ENCODE measurements at places on chromosomes 5 and 9. TPM values are rescaled to one million over a fixed set of nuclear protein-coding genes. Genes with fewer than 3 reads are reported as not detected.
A peak's percentile ranks its signal among the peaks of the same experiment; 100 is the strongest.

The TCOF1 gene
- 42.6 TPM for total RNA-seq

The BAG1 gene
- total RNA-seq, result 116 TPM

The SH3GLB2 gene
- total RNA-seq, result 179 TPM

The DOCK2 gene
- 150 TPM for total RNA-seq

The ITGA1 gene
- total RNA-seq, result 76.8 TPM

The CXCL14 gene
- total RNA-seq, result not detected

DNA sequence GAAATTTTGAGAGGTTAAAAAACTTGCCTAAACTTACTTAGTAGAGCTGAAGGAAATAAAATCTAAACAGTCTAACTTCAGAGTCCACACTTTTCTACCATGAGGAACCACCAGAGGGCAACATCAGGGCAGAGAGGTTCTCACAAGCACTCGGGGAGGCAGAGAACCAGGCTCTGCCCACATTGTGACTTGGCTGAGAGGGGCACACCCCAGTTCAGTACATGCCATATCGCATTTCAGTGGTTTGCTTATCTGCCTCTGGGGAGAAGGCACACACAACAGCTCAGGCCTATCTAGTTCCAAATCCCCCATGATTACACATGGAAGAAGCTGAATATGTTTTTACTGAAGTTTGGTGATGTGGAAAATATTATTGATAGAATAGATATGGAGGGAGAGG lies 49.2 kb downstream of the EQTN start:
- peak; percentile 70 for DNase-seq

DNA sequence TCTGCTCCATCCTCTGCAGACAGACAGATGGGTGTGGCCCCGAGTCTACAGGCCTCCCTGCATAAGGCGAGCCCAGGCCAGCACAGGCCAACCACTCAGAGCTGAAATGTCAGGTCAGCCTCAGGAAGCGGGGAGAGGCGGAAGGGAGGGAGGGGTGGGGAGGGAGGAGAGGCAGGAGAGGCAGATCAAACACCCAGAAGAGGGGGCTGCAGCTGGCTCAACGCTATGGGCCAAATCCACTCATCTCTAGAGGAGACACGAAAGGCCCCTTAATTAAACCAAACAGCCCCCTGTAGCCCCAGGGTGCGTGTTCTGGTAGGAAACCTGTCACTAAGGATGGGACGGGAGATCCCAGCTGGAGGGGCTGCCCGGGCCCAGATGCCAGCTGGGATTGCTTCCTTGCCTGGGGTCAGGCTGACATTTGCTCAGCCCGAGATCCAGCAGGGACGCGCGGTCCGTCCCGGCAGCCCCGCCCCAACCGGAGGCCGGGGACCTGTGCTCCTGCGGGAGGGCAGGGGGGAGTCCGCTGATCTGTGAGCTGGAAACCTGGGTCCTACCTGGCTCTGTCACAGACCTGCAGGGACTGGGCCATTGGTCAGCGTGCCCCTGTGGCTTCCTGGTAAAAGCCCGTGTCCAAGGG lies 97.2 kb upstream of the SARDH start:
- DNase-seq, result no peak

DNA sequence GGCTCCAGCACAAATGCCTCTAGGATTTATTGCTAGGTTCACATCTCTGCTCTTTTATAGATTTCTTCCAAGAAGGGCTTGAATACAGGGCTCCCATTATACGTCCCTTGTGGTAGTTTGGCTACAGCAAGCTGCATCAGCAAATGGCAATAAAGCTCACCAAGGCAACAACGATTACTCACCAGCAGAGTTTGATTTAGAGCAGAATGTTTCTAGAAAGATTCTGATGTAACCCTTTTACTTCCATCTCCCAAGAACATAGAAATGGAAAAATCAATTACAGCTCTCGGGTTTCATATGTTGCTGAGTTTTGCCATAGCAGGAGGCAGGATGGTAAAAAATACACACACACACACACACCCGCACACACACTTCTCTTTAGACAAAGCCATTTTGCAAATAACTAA lies 124.2 kb upstream of the TNPO1 start:
- DNase-seq, result no peak

DNA sequence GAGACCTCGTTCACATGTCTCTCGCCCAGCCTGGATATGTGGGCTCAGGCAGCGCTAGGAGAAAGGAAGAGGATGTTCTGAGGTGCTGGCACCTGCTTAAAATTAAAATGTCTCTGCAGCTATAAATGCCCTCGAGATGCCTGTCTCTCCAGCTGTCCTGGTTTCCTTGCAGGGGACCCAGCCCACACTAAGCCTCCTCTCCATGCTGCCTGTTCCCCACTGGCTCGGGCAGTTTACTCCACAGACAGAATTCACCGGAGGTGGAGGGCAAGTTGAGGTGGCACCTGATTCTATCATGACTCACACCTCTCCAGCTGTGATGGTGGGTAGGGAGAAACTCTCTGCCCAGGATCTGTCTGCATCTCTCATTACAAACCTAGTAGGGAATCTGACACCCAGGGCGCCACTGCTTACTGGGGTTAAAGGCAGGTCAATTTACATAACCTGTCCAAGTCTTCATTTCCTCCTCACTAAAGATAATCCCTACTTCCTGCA lies 420.9 kb downstream of the SPOCK1 start:
- no peak for DNase-seq

- DNase-seq, result no peak
These were observed 2.1 kb downstream of the NSG2 start for GRCh38 chr5:174047472-174048099.

DNA sequence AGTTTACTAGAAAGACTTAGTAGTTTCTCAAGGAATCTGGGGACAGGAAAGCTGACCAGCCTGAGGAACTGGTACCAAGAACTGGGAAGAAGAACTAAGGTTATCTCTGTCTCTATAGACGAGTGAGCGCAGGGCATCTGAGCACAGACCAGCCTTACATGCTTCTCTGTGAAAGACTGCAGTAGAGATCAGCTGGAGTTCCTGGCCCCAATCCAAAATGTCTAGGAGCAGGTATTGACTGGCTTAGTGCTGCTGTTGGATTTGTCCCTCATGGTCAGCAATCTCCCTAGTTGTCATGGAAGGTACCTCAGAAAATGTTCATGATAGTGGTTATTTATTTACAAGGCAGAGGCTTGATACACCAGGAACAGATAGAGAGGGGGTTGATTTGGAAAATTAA lies 13.3 kb downstream of the NUP214 start:
- no peak for DNase-seq

DNA sequence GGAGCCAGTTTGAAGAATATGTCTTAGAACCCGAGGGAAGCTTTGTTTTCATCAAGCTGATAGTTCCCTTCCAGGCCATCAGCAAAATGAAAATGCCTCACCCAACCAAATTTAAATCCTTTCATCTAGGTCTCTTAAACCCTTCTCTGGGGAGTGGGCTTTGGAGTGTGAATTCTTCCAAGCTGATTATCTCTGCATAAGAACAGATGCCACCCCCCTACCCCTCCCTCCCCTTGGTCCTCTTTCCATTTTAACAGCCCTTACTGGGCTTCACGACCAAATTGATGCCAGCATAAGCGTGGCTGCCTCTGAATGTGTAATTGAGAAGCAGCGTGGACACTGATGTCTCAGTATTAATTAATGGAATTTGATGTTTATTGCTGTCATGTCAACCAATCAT lies 509.7 kb upstream of the CLINT1 start:
- no peak for DNase-seq

- no peak for DNase-seq
These were observed 5.4 kb downstream of the SRFBP1 start for GRCh38 chr5:121967187-121967586.

- DNase-seq, result no peak
These were observed 10.1 kb upstream of the GRIA1 start for GRCh38 chr5:153480401-153480800.

DNA sequence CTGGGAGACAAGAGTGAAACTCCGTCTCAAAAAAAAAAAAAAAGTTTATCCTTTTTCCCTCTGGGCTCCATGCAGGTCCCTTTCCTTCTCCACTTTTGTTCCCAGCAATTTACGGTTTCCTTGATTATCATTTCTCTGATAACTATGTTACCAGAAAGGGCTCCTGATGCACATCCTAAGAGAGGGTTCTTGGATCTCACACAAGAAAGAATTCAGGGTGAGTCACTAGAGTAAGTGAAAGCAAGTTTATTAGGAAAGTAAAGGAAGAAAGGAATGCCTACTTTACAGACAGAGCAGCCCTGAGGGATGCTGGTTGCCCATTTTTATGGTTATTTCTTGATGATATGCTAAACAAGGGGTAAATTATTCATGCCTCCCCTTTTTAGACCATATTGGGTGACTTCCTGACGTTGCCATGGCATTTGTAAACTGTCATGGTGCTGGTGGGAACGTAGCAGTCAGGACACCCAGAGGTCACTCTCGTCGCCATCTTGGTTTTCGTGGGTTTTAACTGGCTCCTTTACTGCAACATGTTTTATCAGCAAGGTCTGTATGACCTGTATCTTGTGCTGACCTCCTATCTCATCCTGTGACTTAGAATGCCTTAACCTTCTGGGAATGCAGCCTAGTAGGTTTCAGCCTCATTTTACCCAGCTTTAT lies 13.5 kb upstream of the MELK start:
- DNase-seq, result no peak

DNA sequence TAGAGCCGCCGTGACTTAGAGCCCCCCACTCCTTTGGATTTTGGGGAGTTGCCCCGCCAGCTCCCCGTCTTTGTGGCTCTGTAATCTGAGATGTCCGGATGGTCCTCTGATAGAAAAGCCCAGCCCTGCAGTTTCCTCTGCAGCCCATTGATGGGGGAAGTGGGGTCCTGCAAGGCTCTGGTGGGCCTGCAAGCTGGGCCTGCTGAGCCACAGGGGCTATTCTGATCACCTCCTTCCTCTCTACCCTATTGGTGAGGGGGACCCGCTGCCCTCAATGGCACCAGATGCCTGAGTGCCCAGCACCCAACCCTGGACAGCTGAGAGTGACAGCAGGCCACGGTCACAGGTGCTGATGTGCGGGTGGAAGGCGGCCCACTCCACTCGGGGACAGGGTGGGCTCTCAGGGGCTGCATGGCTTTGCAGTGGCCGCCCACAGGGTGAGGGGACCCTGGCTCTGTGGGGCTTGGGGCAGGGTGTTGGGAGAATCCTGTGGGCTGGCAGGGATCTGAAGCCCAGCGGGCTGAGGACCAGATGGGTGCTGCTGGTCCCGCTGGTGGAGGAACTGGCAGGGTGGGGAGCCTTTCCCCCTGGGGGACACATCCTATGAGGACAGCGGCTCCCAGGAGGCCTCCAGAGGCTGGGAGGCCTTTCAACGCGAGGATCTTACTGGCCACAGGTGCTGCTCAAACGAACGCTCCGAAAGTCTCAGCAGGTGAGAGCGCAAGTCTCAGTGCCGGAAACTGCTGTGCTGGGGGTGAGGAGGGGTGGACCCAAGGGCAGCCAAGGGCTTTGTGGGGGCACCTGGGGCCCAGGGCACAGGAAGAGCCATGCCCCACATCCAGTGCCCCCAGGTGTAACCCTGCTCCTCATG lies 30.0 kb upstream of the LPCAT1 start:
- DNase-seq, result no peak

DNA sequence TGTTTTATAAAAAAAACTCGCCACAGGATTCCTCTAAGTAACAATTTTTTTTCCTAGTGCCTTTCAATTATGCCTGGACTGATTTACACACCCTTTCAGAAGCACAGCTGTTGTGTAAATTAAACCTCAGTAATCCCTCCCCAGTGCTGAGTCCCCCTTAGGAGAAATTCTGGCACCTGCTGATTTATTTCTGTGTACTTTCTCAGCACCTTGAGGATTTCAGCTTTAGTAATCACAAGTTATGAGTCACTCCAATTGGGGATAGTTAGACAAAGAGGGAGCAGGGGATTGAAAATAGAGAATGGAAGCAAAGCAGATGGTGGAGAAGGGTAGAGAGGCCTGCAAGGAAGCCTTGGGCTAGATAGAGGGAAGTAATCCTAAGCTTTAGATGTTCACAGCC lies 171.7 kb downstream of the TTLL11 start:
- DNase-seq, result no peak

GRCh38 chr5:59607138-59607765 lies 286.3 kb downstream of the PDE4D start:
- DNase-seq, result no peak

DNA sequence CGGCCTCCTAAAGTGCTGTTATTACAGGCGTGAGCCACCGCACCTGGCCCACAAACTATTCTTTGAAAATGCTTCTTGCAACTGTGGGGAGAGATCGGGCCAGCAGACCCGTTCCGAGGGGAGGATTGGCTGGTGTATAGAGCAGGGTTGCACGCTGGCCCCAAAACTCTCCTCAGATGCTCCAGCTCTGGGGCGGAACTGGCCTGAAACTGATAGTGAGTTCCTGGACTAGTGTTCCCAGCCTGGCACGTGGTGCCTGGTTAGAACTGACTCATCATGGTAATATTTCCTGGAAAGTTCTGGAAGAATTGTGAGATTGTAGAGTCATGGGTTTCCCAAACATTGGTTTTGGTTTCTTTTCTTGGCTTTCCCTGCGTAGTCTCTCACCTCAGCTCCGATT lies 120.5 kb downstream of the FBXL7 start:
- no peak for DNase-seq

DNA sequence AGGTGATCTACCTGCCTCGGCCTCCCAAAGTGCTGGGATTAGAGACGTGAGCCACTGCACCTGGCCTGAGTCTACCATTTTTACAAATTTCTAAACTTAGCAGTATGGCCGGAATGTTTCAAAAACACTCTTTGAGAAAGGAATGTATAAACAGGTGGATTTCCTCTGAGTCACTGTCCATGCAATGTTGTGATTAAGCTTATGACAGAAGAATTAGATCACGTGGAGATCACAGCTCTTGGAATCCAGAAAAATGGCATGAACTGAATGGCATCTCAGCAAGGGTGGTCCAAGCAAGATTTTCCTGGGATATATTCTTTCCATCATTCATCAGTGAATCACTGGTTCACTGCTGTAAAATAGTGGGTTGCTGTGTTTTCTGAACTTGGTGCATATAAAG lies 865.0 kb downstream of the PTPRD start:
- DNase-seq, result no peak

DNA sequence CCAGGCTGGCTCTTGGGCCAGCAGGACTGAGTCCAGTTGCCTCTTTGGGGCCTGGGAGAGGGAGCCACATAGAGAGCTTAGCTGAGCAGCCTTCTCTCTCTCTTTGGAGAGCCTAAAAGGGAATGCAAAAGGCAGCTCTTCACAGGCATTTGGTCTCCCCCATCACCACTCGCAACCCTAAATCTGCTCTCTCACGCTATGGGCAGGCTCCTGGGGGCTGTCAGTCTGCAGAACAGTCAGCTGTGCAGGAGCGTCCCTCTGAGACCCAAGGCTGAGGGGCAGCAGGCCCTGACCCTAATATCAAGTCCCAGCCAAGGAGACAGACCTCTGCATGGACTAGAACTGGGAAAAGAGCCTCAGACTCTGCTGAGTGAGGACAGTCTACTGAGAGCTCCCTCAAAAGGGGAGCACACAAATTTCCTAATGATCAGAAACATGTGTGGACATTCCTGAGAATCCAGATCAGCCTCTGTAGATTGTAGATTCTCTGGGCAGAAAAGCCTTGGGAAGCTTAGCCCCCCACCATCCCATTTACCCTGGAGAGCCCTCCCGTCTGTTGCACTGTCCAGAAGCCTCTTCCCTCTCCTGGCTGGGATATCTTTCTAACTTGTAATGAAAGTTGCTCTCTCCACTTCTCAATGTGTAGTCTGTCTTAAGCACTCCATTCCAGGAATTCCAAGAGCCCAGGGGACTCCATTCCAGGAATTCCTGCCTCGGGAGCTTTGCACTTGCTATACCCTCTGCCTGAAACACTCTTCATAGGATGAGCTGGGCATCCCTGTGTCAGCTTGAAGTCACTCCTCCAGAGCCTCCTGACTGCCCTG lies 79.4 kb downstream of the FAM114A2 start:
- no peak for DNase-seq

- no peak for DNase-seq
These were observed 8.8 kb upstream of the RNF183 start for GRCh38 chr9:113311961-113312360.

Measured in upper lobe of left lung (tissue), 6 donors.